Omental fat pad (tissue), 4 donors: ENCODE measurements at places on chromosomes 6 and 20. TPM values are rescaled to one million over a fixed set of nuclear protein-coding genes. Genes with fewer than 3 reads are reported as not detected.

The ASIP gene
- total RNA-seq, result not detected

The FARS2 gene
- 14.8 TPM for total RNA-seq

The TREM2 gene
- 6.8 TPM for total RNA-seq

DNA sequence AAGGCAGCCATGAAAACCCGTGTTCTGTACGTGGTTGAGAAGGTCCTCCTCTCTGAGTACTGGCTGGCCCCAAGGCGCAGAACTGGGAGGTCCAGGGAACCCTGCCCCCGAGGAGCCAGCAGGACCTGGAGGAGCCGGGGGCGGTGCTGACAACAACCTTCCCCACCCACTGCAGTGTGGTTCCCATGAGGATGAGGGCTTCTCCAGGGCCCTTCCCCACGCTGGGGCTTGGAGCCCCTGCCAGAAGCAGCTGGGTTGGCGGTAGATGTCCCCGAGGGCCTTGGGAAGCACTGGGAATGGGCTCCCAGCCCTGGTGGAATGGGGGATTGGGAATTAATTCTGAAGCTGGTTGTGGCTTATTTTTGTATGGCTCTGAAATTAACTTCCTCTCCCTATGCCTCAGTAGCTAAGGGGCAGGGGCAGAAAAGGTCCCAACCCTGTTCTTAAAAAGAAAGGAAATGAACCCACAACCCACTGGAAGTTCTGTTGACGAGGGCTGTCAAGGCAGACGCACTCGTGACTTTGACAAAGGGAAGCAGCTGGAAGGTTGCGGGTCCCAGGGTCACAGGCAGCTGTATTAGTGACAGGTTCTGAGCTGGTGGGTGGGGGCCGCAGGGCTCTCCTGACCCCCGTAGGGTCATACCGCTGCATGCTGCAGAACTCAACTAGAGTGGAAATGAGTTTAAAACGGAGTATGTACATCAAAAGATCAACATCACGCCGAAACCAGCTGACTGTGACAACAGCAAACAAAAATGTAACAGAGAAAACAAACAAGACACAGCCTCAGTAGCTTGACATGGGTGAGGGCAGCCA is 13.9 kb upstream of the HELZ2 start:
- no peak for DNase-seq

- no peak for DNase-seq
Observed at GRCh38 chr20:23603321-23603720, 2.4 kb downstream of the CST9 start.

GRCh38 chr6:148351309-148351708 is 8.7 kb downstream of the SASH1 start:
- no peak for DNase-seq

- DNase-seq, result no peak
Observed at GRCh38 chr6:142387997-142388815, 86.4 kb downstream of the ADGRG6 start.

GRCh38 chr6:113377362-113377942 is 479.7 kb upstream of the MARCKS start:
- DNase-seq, result no peak

DNA sequence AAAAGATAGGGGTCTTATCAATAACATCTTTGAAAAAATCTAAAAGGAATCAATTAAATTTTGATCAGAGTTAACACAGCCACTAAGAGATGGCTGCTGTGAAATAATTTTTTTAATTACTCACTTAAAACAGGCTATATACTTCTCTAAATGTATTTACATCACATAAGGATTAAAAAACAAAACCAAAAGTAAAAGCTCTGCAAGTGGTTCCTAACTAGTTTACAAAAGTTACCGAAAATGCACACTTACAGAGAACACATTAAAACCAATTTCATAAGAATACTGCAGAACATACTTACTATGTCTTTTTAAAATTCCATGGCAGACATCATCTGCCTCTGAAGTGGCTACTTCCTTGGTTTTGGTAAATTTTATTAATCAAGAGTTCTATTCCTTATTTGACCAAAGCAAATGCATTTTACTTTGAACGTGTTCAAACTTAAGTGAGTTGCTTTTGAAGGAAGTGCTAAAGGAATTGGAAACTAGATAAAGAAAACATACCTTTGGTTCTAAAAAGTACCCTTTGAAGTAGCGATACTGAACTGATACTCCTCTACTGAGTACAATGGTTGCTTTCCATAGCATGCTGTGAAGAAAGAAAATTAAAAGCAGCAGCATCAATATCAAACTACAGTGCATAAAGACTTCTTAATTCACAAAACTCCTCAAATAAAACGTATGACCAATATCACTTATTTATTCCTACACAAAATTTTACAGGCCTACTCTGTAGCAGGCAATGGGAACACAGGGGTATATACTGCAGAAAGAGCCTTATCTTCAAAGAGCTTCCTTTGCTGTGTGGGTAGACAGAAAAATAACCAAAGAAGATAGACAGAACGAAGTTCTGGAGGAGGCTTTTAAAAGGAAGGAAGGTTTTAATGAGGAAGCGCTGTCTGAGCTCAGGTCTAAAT is 157.1 kb upstream of the SHLD1 start:
- DNase-seq, result no peak
